ENCODE measurements at places on chromosomes 7 and 10.

DNA sequence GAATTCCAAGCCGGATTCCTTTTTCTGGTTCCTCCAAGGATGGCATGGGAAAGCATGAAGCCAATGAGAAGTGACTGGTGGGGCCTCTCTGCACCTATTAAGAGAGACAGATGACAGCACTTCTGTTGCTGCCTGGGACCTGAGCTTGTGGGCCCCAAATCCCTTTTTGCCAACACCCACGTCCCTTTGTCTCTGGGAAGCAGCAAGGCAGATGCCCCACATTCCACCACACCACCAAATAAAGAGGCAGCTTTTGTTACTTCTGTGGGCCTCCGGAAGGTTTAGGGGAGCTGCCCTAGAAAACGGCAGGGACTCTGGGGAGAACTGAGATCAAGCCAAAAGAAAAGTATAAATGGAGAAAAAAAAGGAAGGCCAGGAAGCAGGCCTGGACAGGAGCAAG lies 3.4 kb downstream of the CCDC136 start:
- no peak for DNase-seq

DNA sequence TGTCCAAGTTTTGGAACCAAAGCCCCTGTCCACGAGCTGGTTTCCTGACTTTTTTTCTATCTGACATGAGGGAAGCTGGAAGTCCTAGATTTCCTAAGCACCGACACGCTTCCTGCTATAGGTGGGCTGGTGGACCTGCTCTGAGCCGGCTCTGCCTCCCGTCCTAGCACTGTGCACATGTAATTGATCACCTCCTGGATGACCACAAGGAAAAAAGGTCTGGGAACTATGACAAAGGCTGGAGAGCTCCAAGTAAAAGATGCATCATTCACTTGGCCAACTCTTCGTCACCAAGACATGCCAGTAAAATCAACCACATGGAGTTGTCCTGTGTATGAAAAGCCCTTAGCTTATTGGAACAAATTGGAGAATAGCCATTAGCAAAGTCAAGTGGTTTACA lies 104.8 kb downstream of the ITIH5 start:
- no peak for DNase-seq

DNA sequence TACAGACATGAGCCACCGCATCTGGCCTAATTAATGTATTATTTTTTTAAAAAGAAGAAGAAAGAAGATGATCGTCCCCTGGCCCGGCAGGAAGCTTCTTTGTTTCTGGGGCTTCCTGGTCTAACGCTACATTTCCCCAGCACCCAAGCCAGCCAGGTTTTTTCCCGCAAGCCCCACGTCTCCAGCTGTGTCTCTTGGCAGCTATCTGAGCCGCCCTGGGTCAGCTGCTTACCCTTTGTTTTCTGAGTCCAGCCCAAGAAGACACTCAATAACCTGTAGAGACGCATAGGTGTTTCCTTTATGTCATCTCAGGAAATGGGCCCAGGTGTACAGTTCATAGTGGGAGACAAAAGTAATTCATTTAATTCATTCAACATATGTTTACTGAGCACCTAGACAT lies 110.2 kb downstream of the MTPAP start:
- DNase-seq, result no peak

- no peak for DNase-seq
Observed at GRCh38 chr10:90862908-90863514, 5.2 kb upstream of the HTR7 start.

GRCh38 chr7:51316666-51317581 lies at the start of gene COBL:
Gene COBL, minus strand, starts transcription at chr7:51316809. Its CDS starts 176 bp downstream, at chr7:51316633.
- no peak for DNase-seq

DNA sequence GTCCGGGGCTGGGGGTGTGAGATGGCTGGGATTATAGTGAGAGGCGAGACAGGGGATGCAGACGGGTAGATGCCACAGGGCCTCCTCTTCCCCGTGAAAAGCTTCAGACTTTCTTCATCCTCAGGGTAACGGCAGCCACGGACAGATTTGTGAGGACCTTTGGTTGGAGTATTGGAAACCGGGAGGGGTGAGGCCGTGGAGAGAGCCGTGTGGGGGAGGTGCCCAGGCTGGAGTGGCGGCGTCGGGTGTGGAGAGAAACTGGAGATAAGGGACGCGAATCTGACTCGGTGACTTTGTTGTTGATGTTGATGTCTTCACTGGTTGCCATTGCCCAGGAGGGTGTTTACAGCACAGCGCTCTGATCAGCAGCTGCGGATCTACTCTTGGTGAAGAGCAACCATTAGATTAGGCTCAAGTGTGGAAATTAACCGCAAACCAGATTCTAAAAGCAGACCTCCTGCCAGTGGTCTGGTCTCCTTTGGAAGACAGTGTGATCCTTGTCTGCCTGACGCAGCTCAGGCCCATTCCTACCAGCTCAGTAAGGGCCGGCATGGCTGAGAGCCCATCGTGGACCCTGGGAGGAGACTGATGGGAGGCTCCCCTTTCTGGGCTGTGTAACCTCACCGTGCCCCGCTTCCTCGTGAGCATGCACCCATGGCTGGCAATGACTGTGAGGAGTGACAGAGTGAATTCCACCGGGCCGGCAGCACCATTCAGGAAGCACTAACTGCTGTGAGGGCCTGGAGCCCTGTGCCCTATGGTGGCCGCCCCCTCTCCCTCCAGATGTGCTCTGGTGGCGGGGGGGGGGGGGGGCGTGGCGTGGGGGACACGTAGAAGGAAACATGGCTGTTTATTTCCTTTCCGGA lies 90.3 kb downstream of the INPP5A start:
- DNase-seq, result no peak

DNA sequence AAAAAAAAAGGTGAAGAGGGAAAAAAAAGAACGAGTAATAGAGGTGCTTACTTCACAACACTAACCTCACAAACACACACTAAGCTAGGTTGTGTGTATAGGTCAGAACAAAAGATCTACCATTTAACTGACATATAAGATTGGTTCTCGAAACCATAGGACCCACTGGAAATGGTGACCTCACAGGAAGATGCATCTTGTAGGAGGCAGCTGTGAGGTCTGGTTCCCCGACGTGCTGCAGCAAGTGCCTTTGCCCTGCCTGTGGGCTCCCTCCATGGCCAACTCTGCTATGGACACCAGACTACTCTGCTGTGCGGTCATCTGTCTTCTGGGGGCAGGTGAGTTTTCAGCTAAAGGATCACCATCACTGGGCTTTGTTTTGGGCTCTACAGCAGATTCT lies 133.8 kb upstream of the PRSS1 start:
- no peak for DNase-seq

DNA sequence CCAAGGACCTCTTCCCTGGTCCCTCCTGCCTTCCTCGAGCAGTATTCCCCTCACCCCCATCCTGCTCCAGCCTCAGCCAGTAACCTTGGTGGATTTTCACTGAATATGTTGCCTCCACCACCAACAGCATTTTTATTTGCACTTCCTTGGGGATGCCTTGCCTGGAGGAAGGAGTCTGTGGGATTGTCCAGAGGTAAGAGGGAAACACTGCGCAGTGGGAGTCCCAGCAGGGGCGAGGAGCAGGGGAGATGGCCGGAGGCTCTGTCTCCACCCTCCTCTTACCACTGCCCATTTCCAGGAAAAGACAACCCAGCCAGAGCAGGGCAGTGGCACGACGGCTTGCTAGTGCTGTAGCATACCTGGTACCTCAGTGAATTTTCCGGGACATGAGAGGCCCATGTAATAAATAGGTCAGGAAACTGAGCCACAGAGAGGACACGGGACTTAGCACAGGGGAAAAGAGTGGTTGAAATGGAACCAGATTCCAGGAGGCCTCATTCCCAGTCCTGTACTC lies 388.2 kb upstream of the PODXL start:
- DNase-seq, result no peak

DNA sequence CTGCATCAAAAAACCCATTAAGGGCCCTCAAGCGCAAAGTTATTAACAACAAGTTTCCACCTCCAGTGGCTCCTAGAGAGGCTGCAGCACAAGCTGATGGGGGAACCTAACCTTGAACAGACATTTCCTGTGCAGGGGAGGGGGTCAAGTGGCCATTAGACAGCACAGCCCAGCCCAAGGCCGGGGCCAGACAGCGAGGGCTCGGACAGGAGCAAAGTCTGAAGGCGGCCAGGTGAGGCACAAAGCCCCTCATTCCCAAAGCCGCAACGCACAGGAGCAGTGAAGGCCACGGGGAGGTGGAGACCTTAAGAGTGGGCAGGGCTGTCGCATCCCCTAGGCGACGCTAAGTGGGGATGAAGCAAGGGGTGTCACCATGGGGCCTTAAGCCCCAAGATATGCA lies 73.2 kb upstream of the ZNF746 start:
- no peak for DNase-seq

DNA sequence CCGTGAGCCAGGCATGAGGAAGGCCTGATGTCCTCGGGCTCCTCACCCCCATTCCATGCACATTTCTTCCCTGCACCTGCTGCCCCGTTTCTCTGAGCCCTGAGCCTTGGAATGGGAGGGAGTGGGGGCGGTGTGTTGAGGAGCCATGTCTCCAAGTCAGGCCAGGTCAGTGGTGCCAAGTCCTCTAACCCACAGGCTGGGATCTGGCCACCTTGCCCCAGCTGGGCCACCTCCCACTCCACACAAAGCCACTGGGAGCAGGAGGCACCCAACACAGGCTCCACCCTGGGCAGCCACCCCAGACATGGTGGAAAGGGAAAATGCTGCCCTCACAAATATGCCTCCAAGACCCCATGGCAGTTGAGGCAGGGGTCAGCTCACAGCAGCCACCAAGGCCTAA lies 27.7 kb downstream of the ZCCHC24 start:
- no peak for DNase-seq

- no peak for DNase-seq
Observed at GRCh38 chr7:7786595-7786994, 68.2 kb upstream of the RPA3 start.

GRCh38 chr10:99631496-99631895 lies 11.3 kb upstream of the SLC25A28 start:
- no peak for DNase-seq

GRCh38 chr10:17273403-17273802 lies 45.4 kb downstream of the VIM start:
- no peak for DNase-seq

DNA sequence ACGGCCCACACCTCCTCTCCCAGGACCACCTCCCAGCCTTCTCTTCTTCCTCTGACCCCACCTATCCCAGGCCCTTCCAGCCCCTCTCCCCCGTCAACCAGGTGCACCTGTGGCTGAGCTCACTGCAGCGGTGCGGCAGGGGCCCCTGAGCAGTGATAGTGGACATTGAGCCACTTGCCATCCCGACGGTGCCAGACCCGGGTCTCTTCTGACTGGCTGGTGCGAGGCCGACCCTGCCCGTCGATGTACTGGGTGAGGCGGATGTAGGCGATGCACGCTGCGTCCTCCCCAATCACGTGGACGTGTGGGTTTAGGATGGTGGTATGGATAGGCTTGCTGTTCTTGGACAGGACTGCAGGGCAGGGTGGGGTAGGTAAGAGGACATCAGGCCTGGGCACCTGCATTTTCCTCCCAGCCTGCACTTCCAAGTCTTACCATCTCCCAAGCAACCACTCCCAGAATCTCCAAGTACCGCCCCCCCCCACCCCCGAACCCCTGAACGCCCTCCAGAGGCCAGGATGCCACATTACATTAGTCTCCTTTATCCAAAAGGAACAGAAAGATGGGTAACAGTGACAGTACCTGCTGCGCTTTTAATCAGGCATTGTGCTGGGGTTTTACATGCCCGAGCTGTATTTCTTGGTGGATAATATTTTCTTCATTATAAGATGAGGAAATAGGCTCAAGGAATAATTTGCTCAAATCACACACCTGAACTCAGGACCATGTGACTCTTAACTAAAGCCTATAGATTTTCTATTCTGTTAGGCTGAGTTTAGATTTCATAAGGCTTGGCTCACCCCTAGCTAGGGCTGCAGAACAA lies 3.7 kb upstream of the NDST2 start:
- no peak for DNase-seq

DNA sequence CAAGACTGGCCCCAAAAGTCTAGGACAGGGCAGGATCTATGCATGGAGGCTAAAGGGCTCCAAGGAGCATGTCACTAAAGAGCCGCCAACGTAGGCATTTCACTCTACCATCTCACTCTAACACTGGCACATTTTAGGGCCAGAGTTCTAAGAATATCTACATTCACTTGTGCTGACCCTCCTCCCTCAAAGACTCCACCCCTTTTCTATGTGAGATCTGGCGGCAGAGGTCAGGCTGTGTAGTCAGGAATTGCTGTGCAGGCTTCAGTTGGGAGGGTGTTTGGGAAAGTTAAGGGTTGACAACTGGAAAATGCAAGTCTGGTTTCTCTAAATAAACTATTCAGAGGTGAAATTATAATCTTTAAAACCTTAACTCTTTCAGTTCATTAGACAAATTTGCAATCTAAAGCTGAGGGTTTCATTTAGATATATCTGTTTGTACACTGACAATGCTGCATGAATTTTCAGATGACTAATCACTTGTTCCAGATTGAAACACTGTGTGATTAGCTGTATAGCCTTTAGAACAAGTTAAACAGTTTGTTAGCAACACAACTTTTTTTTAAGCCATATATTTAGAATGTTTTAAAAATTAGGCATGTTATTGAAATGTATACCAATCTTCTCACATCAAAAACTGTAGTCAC lies 18.2 kb downstream of the LMOD2 start:
- no peak for DNase-seq

- no peak for DNase-seq
Observed at GRCh38 chr10:28777911-28778310, 100.6 kb downstream of the BAMBI start.

GRCh38 chr10:92327445-92328433 lies 36.8 kb downstream of the MARCHF5 start:
- no peak for DNase-seq

DNA sequence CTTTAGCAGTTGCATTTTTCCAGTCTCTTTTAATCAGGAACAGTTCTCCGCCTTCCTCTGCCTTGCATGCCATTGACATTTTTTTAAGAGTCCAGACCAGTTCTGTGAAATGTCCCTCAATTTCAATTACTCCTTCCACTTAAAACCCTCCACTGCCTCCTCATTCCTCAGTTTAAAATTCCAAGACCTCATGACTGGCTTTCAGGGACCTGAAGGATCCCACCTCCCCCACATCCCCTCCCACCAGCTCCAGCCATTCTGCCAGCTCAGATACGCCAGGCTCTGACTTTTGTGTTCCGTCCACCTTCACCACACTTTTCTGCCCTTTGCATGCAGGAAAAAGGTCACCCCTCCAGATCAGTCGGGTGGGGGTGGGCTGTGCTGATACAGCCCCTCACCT lies 8.7 kb downstream of the TNRC18 start:
- DNase-seq, result no peak

Measured in GM18507 (cell line).